ENCODE measurements at places on chromosomes 3 and 15.
A peak's percentile ranks its signal among the peaks of the same experiment; 100 is the strongest.

- DNase-seq = no peak
Observed at GRCh38 chr15:78207641-78208340, 26.6 kb downstream of the ACSBG1 start.

DNA sequence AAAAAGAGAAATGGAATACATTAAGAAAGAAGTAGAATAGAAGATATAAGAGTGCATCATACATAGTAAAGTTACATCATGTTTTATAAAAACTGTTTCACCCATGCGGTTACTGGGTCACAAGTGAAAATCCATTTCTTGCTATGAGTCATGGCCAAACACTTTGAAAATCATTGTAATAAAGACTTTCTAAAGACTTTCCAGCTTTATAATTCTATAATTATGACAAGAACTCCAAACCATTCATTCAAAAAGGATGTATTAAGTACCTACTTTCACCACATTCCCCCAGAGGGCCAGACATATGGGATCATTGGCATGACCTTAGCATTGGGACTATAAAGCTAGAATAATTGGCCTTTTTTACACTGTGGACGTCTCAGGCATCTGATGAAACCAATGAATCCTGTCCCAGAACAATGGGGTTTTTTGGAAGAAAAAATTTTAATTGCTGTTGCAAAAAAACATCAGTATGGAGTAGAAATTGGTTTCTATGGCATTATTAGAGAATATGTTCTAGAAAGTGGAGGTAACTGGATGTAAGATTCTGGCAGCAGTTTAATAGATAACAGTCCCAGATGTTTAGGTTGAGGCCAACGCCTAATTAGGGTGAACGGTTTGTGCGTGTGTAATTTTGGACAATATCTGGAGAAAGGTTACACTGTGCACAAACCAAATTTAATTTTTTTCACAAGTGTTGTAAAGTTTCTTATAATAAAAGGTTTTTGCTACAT, 3.3 kb upstream of the SKIC8 start:
- DNase-seq = no peak

- DNase-seq = no peak
Observed at GRCh38 chr3:182892226-182892625, 88.1 kb downstream of the DCUN1D1 start.

- DNase-seq = no peak
Observed at GRCh38 chr15:51044037-51044727, 50.5 kb downstream of the TNFAIP8L3 start.

DNA sequence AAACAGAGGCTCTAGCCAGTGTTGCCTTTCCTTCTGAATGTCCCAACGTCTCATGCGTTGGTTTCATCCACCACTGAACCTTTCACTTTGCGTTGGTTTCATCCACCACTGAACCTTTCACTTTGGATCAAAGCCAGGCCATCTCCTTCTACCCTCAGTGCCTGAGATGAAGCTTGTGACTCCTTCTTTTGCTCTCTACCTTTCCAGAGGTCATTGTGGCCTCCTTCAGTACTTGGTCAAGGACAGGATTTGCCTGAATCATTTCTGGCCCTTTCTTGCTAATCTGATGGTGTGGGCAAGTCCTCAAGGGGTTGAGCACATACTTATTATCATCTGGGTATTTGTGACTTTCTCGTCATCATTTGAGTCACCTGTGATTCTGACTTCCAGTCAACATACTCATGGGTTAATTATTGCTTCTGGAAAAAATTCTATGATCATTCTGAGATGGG, 50.0 kb downstream of the SELENOT start:
- no peak for DNase-seq

DNA sequence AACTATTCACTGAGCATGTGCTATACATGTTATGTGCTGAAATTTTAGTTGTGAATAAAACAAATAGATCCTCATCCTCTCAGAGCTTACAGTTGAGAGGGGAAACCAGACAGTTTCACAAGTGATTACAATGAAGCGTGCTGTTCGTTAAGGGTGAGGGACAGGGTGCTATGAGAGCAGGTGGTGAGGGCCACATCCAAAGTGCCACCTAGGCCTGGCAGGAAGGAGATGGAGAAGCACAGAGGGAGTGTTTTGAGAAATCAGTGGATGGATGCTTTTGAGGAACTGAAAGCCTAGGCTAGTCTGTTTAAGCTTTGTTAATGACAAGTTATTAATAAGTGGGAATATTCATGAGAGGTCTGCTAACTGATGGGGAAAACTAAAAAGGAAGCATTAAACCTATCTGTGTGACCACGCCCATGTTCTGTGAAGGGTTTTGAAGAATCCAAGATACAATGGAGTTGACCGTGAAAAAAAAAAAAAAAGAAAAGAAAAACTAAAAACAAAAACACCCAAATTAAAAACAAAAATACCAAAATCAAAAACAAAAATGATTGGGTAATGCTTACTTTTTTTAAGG, 7.3 kb downstream of the MCTP2 start:
- DNase-seq = no peak

DNA sequence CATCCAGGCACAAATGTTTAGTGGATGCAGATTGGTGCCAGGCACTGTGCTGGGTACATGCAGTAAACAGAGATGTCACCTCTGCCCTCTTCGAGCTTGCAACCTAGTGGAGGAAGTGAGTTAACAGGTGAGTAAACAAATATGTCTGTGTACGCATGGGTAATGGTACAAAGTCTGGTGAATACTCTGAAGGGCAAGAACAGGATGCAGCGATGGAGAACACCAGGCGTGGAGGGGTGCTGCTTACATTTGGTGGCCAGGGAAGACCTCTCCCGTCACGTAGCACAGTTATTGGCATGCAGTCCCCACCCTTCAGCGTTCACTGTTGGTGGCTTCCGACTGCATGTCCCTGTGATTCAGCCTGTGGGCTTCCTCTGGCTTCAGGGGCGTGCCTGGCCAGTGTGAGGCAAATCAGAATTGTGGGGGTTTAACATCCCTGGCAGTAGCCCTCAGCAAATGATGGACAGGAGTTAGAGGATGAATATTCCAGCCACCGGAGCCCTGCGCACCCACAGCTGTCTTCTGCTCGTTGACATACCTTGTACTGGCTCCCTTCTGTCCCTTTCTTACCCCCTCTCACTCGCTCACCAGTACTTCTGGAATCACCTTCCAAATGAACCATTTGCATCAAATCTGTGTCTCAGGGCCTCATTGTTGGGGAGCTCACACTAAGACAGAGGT, 9.1 kb upstream of the HDAC11 start:
- no peak for DNase-seq

DNA sequence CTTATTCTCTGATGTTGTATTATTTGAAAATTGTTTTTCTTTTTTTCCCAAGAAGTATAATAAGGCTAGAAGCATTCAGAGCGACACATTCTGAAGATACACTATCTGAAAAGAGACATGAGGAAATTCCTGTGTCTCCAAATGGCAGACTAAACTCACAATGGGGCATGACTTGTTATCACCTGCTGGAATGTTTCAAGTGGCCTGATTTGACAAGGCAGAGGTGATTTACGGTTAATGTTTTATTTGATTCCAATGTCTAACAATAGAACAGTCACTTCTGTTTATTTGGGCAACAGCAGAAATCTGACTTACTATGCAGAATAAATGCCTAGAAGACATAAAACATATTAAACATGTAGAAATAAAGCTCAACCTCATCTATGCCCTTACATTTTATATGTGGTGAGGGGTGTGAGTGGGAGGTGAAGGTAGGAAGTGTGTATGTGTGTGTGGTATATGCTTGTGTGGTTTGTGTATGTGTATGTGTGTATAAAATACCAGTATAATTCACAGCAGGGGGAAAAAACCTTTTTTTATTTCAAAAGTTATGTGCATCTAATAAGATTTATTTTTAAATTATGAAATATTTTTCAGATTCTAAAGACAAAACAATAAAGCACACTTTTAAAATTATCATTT, 1051.7 kb downstream of the ROBO2 start:
- DNase-seq = no peak

DNA sequence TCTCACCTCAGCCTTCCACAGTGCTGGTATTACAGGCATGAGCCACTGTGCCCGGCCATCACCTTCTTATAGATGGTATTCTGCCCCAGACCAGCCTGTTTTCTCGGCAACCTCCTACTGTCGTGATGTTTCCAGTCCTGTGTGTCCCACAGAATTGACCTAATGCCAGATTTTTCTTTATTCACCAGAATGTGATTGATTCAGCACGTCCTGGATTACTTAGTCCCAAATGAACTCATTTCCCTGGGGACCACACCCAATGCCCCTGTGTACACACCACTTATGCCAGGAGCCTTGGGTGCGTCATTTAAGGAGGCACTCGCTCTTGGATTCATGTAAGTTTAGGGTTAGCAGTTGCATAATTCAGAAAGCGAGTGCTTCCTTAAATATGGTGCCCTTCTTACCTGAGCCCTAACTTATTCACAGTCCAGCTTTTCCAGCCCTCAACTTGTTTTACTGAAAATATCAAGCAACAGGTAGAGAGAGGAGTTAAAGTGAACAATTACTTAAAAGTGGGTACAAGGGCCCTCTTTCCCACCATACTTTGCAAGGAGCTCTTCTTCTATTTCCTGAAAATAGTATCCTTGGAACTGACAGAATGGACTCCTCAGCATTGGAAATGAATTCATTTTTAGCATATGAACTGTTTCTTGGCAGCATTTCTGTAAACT, 64.6 kb upstream of the UBE2E1 start:
- DNase-seq = no peak

GRCh38 chr3:57060089-57060821, at the start of gene SPATA12:
SPATA12 (plus strand) TSS chr3:57060664; CDS start chr3:57073695, 13,031 bp downstream.
- no peak for DNase-seq

GRCh38 chr3:177443469-177443868, 246.2 kb upstream of the TBL1XR1 start:
- no peak for DNase-seq

- DNase-seq = no peak
Observed at GRCh38 chr3:30356866-30357753, 249.3 kb upstream of the TGFBR2 start.

GRCh38 chr3:172036541-172037215, 2.7 kb upstream of the FNDC3B start:
- DNase-seq = no peak

GRCh38 chr15:55230051-55230670, 33.4 kb upstream of the RSL24D1 start:
- no peak for DNase-seq

- no peak for DNase-seq
Observed at GRCh38 chr15:52102463-52102862, 10.1 kb downstream of the BCL2L10 start.

DNA sequence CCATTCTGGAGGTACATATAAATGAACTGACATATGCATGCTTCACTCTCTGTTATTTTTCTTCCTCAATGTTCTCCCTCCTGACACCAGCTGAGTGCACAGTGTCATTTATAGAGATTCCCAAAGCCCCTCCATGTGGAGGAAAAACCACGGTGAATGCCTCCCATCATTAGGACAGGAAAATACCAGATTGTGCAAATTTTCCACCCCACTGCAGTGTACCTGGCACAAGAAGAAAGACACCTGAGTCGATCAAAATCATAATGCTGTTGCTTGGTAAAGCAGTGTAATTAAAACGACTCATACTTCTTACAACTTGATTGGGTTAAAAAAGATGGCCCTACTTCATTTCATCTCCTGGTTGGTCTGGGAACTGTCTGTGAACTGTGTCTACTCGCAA, 290.6 kb downstream of the IL5RA start:
- no peak for DNase-seq

DNA sequence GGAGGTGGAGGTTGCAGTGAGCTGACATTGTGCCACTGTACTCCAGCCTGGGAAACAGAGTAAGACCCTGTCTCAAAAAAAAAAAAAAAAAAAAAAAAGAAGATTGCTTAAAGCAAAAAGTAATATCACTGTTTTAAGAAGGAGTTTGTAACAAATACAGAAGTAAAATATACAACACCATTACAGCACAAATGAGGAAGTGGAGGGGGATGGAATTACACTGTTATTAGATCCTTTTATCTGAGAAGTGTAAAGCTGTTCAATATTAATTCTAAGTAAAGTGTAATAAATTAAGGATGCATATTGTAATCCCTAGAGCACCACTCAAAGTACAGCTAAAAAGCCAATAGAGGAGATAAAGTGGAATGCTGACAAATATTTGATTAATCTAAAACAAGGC, 47.0 kb upstream of the SNRPA1 start:
- DNase-seq = no peak

GRCh38 chr15:64037966-64038365, 8.3 kb downstream of the DAPK2 start:
- no peak for DNase-seq

- no peak for DNase-seq
Observed at GRCh38 chr3:39108200-39108710, 775 bp downstream of the TTC21A start.

- DNase-seq = peak; percentile 36
Observed at GRCh38 chr15:77024273-77025082, 29.6 kb downstream of the PSTPIP1 start.

DNA sequence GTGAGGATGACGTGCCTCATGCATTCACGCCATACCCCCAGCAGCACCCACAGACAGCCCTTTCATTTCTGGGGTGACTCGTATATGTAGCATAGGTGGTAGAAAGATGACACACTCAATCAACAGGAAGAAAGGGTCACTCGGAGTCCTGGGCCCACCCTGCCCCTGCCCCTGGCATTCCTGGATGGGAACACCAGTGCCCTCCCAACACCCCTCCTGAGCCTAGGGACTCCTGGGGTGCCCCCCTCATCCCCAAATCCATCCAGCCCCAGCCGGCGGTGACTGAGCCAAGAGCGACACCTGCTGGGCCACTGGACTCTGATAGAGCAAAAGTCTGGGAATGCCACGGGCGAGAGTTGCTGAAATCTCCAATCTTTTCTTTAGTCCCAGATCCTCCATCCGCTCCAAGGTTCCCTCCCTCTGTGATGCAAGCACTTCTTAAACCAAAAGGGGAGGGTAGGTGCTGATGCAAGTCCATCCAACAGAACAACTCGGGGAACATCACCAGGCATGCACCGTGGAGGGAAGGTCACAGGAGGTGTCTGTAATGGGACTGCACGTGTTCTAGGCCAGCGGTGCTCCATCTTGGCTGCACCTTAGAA, 31.1 kb downstream of the ACAN start:
- peak; percentile 4 for DNase-seq

DNA sequence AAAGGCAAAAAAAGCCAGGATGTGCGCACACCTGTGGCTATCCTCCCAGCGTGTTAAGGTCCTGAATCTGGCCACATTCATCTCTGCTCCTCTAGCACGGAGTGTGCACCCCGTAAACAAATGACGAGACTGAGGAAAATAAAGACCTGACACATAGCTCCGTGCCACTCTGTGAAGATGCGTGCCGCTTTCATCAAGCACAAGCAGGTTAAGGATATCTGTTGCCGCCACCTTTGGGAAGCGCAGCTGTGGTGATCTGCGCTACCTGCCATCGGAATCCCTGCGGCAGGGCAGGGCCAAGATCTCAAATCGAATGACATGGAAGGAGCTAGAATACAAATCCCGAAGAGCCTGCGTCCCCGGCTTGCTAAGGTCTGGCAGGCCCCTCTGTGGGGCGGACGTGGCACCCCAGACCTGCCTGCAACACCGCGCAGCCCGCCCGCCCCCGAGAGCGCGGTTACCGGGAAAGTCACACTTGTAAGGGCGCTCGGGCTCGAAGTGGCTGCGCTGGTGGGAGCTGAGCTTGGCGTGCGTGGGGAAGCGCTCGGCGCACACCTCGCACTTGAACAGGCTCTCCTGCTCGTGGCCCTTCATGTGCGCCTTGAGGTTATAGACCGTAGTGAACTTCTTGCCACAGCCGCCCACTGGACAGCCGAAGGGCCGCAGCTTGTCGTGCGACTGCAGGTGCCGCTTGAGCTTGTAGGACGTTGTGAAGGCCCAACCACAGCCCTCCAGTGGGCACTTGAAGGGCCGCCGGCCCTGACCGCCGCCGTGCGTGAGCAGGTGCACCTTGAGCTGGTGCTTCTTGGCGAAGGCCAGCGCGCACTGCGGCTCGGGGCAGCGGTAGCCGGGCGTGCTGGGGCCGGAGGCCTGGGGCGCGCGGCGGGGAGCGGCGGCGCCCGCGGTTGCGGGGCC, 936 bp downstream of the ZXDC start:
- DNase-seq = no peak

Data from activated T-helper 1 cell treated with anti-CD3 and anti-CD28 coated beads, Interleukin-2, amount 50 U/mL, for 16 hours (primary cell).